ENCODE measurements at places on chromosomes 7 and 10.

GRCh38 chr10:127402596-127403409, 146.3 kb upstream of the NPS start:
- H3K27me3 ChIP-seq: no peaks in the 10 kb centered on the region
- peak overlapping the region; percentile 67 for H3K27ac ChIP-seq
- H3K4me3 ChIP-seq: no peak overlapping the region

DNA sequence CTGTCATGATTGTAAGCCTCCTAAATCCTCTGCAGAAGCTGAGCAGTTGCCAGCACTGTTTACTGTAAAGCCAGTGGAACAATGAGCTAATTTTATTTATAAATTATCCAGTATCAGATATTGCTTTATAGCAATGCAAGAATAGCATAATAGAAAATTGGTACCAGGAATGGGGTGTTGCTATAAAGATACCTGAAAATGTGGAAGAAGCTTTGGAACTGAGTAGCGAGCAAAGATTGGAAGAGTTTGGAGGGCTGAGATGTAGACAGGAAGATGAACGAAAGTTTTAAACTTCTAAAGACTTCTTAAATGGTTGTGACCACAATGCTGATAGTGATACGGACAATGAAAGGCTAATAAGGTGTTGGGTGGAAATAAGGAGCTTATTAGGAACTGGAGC, 917.4 kb upstream of the POT1 start:
- no peaks in the 10 kb centered on the region for H3K36me3 ChIP-seq
- H3K4me1 ChIP-seq: no peaks in the 10 kb centered on the region
- H3K4me3 ChIP-seq: no peak overlapping the region
- no peak for DNase-seq
- H3K27ac ChIP-seq: no peak overlapping the region

DNA sequence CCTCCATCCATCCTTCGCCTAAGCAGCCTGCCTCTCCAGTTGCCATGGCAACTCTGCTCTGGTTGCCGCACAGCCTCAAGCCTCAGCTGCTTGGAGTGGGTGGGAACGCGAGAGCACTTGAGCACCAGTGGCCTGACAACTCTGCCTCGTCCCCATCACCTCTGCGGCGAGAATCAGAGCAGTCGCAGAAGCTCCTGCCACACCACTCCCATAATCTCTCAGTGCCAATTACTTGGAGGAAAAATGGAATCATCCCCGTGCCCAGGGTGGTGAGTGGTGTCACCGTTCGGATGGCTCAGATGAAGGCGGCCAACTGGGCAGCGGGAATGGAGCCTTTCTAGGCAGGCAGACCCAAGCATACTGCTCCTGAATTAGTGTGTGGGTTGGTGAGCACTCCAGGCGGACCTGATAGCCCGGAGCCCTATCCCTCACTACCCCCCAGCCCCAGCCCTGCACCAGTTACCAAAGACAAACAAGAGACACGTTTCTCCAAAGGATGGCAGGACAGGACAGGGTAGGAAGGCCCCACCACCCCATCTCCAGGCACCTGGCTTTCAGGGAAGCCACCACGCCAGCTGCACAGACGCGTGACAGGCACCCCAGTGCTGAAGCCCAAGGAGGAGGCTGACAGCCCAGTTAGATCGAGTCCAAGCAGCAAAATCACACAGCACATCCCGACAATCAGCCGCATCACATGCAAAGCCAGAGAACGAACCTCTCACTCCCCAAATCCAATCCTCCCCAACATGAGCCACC, 335.4 kb downstream of the PTPRN2 start:
- H3K27me3 ChIP-seq: no peaks in the 10 kb centered on the region
- H3K4me3 ChIP-seq: no peak overlapping the region
- H3K36me3 ChIP-seq: no peaks in the 10 kb centered on the region
- no peaks in the 10 kb centered on the region for H3K4me1 ChIP-seq

DNA sequence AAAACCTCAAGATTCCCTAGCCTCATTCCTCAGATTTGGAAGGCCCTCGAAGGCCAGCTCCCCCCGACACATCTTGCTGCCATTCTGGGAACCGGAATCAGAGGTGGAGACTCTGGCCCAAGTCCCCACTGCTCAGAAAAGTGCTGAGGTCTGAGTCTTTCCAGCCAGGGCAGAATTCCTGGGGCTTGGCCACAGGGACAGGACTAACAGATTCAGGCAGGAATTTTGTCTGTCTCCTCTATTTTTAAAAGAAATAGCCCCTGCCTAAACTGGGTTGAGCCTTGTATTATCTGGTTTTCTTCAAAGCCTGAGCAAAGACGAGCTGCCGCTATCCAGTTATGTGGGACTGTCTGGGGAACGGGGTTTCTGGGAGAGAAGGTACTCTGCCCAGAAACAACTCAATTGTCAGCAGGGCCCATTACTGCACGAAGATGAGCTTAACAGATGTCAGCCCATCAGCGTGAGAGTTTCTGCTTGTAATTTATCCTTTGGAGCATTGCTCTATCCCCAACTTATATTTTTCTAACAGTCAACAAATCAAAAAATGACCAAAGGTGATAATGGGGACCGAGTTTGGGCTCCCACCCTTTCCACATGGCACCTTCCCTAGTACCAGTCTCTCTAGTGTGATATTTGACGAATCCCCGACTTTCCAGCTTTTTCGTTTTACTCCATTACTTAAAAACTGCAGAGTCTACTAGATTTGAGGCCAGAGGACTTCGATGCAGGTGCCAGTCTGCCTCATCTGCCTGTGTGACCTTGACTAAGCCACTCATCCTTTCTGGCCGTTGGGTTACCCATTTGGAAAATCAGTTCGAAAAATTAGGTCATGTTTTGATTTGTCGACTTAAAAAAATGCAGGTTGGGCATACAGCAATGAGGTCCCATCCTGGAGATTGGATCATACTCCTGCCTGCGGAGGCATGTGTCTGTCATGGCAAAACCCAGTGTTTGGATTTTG, 110.9 kb downstream of the WDR11 start:
- DNase-seq: no peak
- no peaks in the 10 kb centered on the region for H3K4me1 ChIP-seq
- no peaks in the 10 kb centered on the region for H3K36me3 ChIP-seq

GRCh38 chr7:103752995-103753394, 236.5 kb downstream of the RELN start:
- H3K4me1 ChIP-seq: no peaks in the 10 kb centered on the region
- H3K27ac ChIP-seq: no peak overlapping the region
- no peak for DNase-seq
- H3K4me3 ChIP-seq: no peak overlapping the region

- H3K27ac ChIP-seq: no peak overlapping the region
- H3K4me1 ChIP-seq: no peaks in the 10 kb centered on the region
- H3K4me3 ChIP-seq: no peak overlapping the region
- no peak for DNase-seq
Observed at GRCh38 chr7:74505471-74506324, 52.0 kb downstream of the GTF2IRD1 start.

GRCh38 chr10:22606164-22606614, 108.2 kb downstream of the PIP4K2A start:
- H3K4me1 ChIP-seq: no peaks in the 10 kb centered on the region
- H3K27ac ChIP-seq: no peak overlapping the region
- no peak for DNase-seq

- DNase-seq: peak; percentile 14
- H3K27me3 ChIP-seq: no peaks in the 10 kb centered on the region
- H3K4me3 ChIP-seq: no peak overlapping the region
- peaks cover 18% of the 10 kb centered on the region for H3K4me1 ChIP-seq
- no peak overlapping the region for H3K27ac ChIP-seq
Observed at GRCh38 chr10:43205681-43206390, 61.0 kb downstream of the RASGEF1A start.

DNA sequence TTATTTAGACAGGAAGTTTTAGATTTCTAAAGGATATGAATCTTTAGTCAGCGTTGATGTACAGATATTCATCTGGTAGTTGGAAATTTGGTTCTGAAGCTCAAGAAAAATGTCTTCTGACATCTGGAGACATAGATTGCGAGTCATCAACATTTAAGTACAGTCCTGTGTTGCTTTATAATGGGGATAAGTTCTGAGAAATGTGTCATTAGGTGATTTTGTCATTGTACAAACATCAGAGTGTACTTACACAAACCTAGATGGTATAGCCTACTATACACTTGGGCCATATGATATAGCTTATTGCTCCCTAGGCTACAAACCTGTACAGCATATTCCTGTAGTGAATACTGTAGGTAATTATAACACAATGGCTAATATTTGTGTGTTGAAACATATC, 49.6 kb upstream of the UBN2 start:
- peaks cover 53% of the 10 kb centered on the region for H3K36me3 ChIP-seq
- H3K27me3 ChIP-seq: no peaks in the 10 kb centered on the region
- no peak overlapping the region for H3K27ac ChIP-seq
- DNase-seq: no peak
- H3K4me3 ChIP-seq: no peak overlapping the region

DNA sequence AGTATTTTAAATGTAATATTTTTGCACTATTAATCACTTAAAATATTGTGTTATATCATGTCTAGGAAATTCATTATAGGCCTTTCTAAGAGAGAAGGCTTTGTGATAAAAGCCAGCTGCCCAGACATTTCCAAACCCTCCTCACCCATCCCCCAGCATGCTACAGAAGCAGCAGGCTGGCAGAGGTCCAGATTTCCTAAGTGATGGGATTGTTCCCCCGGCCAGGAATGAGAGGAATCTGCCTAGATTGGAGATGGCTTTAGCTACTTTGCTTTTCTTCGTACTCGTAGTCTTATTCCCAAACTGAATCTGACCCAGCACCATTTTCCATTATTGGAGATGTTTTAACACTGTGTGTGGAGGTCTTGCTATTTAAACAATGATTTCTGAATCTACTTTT, 29.4 kb downstream of the CDK14 start:
- DNase-seq: no peak
- H3K27me3 ChIP-seq: no peaks in the 10 kb centered on the region
- H3K27ac ChIP-seq: no peak overlapping the region
- peaks cover 34% of the 10 kb centered on the region for H3K4me1 ChIP-seq
- no peak overlapping the region for H3K4me3 ChIP-seq
- no peaks in the 10 kb centered on the region for H3K36me3 ChIP-seq

GRCh38 chr10:54880996-54881395, 80.0 kb upstream of the PCDH15 start:
- H3K27me3 ChIP-seq: no peaks in the 10 kb centered on the region
- H3K4me3 ChIP-seq: no peak overlapping the region
- no peaks in the 10 kb centered on the region for H3K4me1 ChIP-seq
- H3K27ac ChIP-seq: no peak overlapping the region
- H3K36me3 ChIP-seq: no peaks in the 10 kb centered on the region

GRCh38 chr7:45176091-45176490, 18.5 kb downstream of the RAMP3 start:
- no peaks in the 10 kb centered on the region for H3K27me3 ChIP-seq
- H3K4me1 ChIP-seq: no peaks in the 10 kb centered on the region
- H3K27ac ChIP-seq: no peak overlapping the region
- H3K4me3 ChIP-seq: no peak overlapping the region
- DNase-seq: no peak

GRCh38 chr7:42614636-42615035, 297.2 kb downstream of the C7orf25 start:
- no peak for DNase-seq
- H3K4me3 ChIP-seq: no peak overlapping the region
- no peaks in the 10 kb centered on the region for H3K4me1 ChIP-seq
- H3K27me3 ChIP-seq: no peaks in the 10 kb centered on the region
